ENCODE measurements at places on chromosomes 2 and 18.
A peak's percentile ranks its signal among the peaks of the same experiment; 100 is the strongest.

DNA sequence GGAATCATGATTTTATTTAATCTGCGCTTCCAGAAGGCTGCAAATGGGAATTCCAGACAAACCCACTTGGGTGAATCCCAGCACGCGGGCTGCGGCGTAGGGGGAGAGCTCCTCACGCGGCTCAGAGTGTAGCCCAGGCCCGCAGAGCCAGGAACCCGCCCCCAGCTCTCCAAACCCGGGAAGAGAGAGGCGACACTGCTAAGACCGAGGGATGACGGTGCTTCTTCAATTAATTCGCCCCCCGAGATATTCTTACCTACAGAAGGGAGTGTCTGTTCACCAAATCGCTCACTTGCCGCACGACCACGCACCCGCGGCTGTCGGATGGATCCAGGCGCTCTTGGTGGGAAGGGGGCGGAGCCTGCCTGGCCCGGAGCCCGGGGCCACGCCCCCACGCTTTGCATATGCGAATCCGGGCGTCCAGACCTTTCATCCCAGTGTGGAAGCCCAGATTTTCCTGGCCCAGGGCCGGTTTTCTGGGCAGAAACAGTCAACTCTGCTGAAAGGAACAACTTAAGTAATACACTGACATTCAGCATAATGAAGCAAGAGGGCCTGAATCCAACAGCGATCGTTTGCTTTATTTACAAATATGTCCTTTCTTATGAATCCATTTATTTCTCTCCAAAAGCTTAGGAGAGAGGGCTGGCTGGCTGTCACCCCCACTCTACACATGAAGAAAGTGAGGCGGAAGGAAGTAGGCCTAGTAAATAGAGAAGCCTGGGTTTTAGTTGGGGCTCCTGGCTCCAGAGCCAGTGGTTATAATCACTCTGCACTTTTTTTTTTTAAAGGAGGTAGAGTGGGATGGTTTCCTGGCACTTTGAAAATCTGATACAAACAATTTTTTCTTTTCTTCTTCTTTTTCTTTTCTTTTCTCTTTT is at the start of gene SLC19A3:
Gene SLC19A3, minus strand, starts transcription at position 342 of the 881 bp plus-strand sequence. CDS start 15,710 bp downstream, outside the sequence.
- peak; percentile 86 for DNase-seq

- DNase-seq, result peak; percentile 86
These were observed 32.8 kb upstream of the SLC14A1 start for GRCh38 chr18:45690975-45691815.

GRCh38 chr2:237430861-237431260 is 16.9 kb upstream of the COL6A3 start:
- no peak for DNase-seq

DNA sequence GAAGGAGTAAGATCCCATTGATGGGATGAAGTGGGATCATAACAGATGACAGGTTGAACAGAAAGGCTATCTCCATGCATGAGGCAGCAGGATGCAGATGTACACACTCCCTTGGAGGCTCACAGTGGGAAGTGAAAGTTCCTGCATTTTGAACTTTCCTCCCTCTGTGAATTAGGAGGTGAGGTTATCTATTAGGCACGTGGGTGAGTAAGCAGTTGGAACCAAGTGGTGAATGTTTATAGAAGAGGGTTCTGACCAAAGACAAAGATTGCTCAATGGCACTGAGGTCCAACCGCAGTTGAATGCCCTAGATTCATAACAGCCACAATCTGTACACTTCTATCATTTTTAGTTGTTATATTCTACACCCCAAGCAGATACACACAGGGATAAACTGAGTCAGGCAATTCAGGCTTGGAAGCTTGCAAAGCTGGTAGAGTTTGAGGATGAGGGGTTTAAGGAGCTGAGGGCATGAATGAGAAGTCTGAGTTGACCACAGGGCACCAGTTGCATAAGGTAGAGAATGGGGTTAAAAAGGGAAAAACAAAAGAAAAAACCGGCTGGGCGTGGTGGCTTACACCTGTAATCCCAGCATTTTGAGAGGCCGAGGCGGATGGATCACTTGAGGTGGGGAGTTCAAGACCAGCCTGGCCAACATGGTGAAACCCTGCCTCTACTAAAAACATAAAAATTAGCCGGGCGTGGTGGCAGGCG is 7.1 kb upstream of the KCMF1 start:
- DNase-seq, result peak; percentile 65

DNA sequence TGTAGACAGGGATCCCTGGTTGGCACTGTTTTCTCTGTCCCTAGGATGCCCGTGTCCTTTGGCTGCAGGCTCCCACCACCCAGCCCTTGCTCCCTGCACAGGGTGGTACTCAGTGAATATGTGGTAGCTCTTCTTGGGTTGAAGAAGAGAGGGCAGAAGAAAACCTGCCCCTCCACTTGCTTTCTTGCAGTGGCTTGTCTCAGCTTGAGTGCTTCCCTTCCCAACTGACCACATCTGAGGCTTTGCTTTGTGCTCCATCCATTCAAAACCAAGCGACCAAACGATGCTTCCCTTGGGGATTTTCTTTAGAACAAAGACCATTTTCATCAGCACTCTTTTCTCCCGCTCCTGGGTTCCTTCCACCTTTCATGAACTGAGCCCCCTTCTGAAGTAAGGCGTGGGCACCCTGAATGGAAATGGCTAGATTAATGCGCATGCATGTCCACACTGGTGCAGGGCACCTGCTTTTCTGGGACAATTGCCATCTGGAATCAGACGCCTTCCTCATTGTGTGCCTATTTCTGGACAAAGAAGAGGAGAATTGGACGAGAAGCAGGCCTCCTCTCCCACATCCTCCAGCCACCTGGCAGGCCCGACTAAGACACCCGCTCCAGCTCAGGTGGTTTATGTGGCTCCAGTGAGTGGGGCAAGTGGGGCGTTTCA is 59.1 kb downstream of the ARL4C start:
- DNase-seq, result no peak

- no peak for DNase-seq
These were observed 379.6 kb downstream of the HRH4 start for GRCh38 chr18:24840051-24840450.

GRCh38 chr2:75100011-75100800 is 99.1 kb downstream of the TACR1 start:
- DNase-seq, result peak; percentile 74

DNA sequence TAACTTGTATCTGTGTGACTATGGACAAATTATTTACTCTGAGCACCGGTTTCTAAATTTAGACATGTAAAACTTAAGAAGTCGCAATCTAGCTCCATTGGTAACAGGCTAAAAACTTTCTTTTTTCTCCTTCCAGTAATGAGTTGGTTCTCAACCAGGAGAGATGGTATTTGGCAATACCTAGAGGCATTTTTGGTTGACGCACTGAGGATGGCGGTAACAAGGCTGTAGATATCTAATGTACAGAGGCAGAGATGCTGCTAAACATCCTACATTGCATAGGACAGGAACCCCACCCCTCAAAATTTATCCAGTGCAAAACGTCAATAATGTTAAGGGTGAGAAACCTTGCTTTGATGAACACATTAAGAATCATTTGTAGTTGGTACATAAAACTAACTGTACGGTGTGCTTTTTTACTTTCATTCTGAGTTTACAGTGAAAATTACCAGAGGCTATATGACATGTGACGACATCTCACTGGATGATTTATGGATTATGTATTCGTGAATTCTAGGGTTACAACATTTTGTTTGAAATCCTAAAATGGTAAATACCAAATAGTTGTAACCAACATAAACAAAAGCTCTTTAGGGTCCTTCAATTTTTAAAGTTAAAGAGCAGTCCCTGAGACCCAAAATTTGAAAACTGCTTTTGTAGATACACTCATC is 91.3 kb downstream of the TLK1 start:
- DNase-seq, result no peak

DNA sequence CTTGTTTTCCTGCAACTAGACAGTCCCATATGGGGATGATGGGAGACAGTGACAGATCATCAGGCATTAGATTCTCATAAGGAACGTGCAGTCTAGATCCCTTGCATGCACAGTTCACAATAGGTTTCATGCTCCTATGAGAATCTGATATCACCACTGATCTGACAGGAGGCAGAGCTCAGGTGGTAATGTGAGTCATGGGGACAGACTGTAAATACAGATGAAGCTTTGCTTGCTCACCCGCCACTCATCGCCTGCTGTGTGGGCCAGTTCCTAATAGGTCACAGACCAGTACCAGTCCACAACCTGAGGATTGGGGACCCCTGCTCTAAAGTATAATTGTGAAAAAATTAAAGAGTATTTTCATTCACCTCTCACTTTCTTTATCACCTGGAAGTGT is 23.6 kb upstream of the RAB1A start:
- no peak for DNase-seq

- DNase-seq, result no peak
These were observed 253.1 kb downstream of the TDRD15 start for GRCh38 chr2:21376864-21377263.

DNA sequence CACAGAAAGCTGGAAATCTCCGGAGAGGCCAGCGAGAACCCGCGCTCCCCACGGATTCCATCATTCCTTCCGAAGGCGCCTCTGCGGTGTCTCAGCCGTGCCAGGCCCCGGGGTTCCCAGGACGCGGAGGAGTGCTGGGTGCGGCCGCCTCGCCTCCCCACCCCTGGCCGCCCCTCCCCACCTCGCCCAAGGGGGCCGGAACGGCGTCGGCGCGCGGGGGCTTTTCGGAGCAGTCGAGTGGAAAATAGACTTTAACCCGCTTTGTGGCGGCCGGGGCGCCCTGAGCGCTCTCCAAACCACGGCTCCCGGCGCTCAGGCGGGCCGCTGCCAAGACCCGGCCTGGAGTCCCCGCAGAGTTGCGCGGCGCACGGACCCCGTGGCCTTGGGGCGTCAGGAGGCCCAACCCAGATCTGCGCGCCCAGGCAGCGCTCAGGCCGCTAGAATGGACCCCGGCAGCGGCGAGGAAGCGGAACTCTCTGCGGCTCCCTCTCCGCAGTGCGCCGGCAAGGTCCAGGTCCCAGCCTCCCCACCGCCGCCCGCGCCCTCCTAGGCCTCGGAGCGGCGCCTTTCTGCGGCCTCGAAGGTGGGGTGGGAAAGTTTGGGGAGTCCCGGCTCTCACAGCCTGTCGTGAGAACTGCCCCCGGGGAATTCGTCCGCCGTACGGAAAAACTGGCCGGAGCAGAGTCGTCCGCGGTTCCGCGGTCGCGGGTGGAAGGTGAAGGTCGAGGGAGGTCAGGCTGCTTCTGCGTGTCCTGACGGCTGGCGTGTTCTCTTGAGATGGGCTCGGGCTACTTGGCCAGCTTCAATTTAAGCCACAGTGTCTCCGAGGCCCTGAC is 1.2 kb upstream of the EMX1 start:
- no peak for DNase-seq

DNA sequence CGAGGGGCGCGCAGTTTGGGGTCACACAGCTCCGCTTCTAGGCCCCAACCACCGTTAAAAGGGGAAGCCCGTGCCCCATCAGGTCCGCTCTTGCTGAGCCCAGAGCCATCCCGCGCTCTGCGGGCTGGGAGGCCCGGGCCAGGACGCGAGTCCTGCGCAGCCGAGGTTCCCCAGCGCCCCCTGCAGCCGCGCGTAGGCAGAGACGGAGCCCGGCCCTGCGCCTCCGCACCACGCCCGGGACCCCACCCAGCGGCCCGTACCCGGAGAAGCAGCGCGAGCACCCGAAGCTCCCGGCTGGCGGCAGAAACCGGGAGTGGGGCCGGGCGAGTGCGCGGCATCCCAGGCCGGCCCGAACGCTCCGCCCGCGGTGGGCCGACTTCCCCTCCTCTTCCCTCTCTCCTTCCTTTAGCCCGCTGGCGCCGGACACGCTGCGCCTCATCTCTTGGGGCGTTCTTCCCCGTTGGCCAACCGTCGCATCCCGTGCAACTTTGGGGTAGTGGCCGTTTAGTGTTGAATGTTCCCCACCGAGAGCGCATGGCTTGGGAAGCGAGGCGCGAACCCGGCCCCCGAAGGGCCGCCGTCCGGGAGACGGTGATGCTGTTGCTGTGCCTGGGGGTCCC is at the start of gene ITGA4:
Gene ITGA4, plus strand, starts transcription at position 266 of the 620 bp plus-strand sequence. Its CDS starts 269 bp downstream, at position 535.
- peak; percentile 92 for DNase-seq

- DNase-seq, result no peak
These were observed 131.3 kb upstream of the CBLN2 start for GRCh38 chr18:72675394-72675793.

DNA sequence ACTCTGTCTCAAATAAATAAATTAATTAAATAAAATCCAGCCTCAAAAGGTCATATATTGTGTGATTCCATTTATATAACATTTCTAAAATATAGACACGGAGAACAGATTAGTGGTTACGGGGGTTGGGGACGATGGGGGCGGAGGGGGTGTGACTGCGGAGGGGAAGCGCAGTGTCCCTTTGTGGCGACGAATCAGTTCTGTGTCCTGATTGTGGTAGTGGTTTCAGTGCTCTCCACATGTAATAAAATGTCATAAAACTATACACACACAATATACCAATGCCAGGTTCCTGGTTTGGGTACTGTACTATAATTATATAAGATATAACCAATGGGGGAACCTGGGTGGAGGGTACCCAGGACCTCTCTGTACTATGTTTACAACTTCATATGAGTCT is 186.4 kb downstream of the ANAPC1 start:
- DNase-seq, result no peak

GRCh38 chr2:216802516-216803215 is 57.2 kb downstream of the TNP1 start:
- DNase-seq, result no peak

DNA sequence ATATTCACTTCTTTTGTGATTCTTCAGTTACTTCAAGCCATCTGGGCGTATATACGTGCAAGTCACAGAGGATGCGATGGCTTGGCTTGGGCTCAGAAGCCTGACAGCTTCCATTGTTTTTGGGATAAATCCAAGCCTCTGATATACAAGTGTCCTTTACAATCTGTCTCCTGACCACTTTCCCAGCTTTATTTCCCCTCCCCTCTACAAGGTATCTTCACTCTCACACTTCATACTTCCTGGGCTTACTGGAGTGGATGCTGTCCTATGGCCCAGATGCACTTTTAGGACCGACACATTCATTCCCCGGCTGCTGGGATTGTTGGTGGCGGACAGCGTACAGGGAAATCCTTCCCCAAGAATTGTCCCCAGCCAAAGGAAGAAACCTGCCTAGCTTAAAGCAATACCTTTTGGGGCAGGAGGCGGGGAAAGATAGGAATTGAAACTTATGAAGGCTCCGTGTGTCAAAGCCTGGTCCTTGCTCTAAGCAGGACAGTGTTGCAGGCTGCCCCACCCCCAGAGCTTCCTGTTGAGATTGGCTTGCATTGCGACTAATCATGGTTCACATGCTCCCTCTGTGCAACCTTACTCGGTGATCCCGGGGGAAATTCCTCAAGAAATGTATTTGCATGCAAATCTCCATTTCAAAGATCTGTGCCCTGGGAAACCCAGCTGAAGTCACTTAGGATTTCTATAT is 802.9 kb upstream of the ID2 start:
- DNase-seq, result no peak

DNA sequence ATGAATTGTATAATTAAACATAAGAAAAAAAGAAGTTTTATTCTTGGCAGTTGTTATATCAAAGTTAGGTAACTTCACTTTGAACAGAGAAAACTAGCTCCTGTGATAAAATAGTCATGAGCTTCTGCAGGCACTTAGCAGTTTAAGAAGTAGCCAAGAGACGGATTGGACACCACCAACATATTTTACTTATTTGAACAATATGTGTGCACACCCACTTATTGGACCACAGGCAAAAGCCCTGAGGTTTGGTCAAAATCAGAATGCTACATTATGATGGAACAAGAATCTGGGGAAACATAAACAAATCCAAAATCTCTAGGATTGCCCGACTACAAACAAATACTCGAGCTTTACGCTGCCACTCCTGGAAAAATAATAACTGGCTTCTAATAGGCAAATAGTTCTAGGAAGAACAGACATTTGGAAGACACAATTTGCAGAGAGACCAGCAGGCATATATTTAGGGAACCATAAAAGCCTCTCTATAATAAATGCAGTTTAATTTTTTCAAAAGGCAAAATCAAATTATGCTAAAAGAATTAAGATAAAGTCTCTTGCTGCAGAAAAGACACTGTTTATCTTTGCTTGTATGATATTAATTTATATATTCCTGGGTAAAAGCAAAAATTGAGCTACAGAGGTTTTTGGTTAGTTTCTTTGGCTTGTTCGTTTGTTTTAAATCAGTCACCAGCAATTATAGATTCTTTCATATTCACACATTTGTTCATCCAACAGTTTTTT is 117.9 kb downstream of the CDC42EP3 start:
- no peak for DNase-seq

Data from GM03348 (cell line).